Activated T-helper 1 cell treated with anti-CD3 and anti-CD28 coated beads, Interleukin-2, amount 50 U/mL, for 16 hours (primary cell): ENCODE measurements at places on chromosomes 11 and 22.

- DNase-seq: no peak
Observed at GRCh38 chr11:128174465-128175291, 412.7 kb downstream of the ETS1 start.

DNA sequence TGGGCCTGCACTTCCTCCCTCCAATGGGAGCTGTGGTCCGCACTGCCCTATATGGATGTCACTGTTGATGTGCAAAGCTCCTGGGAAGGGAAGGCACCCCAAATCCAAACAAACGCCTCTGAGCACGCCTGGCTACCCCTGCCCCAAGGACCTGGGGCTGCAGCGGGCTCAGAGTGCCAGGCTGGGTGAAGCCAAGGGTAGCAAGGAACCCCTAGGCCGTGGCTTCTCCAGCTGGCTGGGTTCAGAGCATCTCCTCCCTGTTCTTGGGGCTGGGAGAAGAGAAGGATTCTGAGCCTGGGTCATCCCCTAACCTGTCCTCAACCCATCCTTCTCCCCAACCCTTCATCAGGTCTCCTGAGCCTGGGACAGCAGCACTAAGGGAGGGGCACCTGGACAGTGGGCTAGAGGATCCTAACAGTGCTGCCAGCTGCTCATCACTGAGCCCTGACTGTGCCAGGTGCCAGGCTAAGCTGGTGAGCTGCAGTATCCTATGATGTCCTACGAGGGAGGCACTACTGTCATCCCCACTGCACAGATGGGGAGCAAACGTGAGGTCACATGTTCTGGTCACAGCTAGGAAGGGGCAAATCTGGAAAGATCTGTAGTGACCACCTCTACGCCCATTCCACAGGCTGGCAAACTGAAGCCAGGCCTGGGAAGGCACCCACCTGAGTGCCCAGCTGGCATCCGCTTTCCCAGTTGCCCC, 3.0 kb downstream of the SSTR3 start:
- no peak for DNase-seq

GRCh38 chr11:76772100-76772782, 10.9 kb upstream of the TSKU start:
- DNase-seq: no peak

DNA sequence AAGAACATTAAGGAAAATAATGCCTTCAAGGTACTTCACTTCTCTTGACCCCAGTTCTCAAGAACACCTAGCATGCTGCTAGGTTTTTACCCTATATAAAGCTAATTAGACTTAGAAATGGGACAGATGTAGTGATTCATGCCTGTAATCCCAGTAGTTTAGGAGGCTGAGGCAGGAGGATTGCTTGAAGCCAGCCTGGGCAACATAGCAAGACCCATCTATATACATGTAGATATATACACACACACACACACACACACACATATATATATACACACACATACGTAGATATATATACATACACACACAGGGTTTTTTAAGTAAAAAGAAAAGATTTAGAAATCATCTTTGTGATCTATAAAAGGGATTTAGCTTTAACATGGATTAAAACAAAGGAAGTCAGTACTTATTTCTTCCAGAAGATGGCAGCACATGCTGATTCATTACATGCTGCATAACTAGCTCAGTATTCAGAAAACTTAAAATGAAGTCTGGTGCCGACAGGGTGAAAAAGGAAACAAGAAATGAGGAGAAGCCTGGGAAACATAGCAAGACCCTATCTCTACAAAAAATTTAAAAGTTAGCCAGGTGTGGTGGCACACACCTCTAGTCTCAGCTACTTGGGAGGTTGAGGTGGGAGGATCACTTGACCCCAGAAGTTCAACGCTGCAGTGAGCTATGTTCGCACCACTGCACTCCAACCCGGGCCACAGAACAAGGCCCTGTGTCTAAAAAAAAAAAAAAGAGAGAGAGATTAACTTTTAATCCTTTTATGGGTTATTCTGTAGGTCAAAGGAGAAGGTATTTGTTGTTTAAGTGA, 28.5 kb upstream of the RBX1 start:
- no peak for DNase-seq

- DNase-seq: no peak
Observed at GRCh38 chr11:45278714-45279113, 7.4 kb downstream of the SYT13 start.

DNA sequence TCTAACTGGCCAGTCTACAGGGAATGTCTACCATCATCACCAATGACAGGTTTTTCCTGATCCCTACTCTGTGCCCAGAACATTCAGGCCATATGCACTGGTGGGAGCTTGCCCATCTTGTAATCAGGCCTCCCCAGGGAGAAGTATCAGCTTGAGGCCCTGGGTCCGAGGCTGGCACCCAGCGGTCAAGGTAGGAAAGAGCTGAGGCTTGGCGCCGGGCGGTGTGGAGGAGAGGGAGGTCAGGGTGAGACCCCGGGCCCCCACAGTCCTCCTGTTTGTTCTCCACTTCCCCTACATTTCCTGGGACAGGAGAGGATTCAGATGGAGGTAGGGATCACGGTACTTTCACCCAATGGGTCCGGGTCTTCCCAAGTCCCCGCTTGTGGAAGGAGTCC, 15.5 kb downstream of the TSKU start:
- no peak for DNase-seq

- DNase-seq: no peak
Observed at GRCh38 chr11:134476435-134477021, 64.5 kb upstream of the B3GAT1 start.

- DNase-seq: no peak
Observed at GRCh38 chr22:44200855-44201550, 20.3 kb downstream of the PARVG start.

DNA sequence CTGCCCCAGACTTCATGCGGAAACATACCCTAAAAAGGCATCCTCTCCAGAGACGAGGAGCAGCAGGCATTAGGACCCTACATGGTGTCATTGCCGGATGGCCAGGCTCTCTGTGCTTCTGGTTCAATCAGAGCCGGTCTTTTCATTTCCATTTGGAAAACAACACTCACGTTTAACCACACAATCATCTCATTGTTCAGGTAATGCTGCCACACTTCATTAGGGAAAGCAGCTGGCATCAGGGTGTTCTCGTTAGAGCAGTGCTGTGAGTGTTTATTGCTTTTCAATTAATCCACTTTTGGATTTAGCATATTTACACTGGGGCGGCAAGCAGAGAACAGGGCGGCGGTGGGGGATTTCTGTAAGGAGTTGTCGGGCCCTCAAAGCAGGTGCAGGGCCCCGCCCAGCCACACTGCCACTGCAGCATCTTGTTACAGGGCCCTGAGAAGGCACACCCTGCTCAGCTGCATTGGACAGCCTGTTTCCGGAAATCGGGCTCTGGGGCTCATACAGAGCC, 338.6 kb downstream of the SHANK2 start:
- no peak for DNase-seq

GRCh38 chr22:23818541-23818940, 20.3 kb downstream of the DERL3 start:
- no peak for DNase-seq

GRCh38 chr22:22430111-22430820, 78.3 kb downstream of the ZNF280B start:
- no peak for DNase-seq

GRCh38 chr11:113334183-113334582, 19.8 kb downstream of the TTC12 start:
- DNase-seq: no peak

DNA sequence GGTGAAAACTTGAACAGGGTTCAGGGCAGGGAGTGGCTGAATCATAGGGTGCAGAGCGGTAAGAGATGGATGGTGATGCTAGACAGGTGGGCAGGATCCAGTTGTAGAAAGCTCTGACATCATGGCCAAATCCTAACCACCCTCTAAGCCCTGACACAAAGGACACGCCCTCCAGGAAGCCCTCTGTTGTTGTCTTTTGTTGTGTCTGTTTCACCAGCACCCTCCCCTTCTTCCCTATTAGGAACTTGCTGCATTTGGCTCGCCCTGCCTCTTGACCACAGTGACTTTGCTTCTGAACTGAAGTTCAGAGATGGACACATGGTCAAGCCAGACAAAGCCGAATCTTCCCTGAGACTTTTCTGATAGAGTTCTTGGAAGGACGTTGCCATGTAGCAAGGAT, 14.2 kb upstream of the APOL6 start:
- DNase-seq: no peak

GRCh38 chr11:125679837-125680236, 810 bp downstream of the ACRV1 start:
- DNase-seq: no peak

- no peak for DNase-seq
Observed at GRCh38 chr11:93729129-93729616, 12.1 kb downstream of the TAF1D start.

DNA sequence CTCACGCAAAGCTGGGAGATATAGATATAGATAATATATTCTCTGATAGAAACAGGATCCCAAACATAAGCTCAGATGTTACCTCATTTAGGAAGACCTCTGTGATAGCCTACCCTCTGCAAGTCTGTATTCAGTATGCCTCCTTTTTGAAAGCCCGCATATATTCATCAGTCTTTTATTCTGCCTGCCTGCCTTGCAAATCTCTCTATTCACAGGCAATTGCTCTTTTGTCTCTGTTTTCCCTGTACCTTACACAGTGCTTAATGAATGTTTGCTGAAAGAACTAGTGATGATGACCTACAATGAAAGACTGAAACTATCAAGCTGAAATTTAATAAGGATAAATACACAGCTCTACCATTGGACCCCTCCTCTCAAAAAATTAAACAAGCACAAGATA, 18.4 kb downstream of the DEUP1 start:
- no peak for DNase-seq

GRCh38 chr11:11935536-11935935, 72.9 kb downstream of the DKK3 start:
- DNase-seq: no peak

- no peak for DNase-seq
Observed at GRCh38 chr11:93481279-93481678, 61.9 kb downstream of the SMCO4 start.

GRCh38 chr22:27105142-27106025, 448.0 kb downstream of the MIAT start:
- DNase-seq: no peak
